ENCODE measurements at places on chromosomes 2 and 18.

DNA sequence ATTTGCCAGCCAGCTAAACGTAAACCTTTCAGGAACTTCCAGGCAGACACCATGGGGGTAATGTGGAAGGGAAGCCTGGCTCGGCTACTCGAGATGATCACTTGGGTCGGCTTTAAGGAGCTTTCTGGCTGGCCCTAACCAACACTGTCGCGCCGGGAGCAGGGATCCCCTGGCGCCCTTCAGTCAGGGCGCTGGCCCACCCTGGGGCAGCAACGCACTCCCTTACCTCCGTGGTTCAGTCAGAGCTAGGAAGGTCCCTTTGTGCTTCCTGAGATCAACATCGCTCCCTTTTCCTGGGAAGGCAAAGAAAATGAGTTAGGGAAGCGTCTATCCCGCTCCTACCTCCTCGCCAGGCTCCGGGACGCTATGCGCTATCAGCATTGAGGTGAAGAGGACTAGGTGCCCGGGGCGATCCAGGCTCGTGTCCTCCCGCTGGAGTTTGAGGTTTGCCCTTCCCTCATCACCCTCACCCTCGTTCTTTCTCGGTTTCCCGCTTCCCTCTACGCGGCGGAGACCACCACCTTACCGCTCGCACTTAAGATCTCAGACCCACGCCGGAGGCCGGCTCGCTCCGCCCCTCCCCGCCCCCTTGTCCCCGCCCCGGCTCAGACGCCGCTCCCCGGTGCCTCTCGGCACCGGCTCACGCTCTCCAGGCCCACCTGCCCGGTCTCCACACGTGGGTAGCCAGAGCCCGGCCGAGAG lies 449 bp upstream of the ATRAID start:
- DNase-seq: peak; percentile 74

GRCh38 chr2:197306024-197306695 lies 4.4 kb downstream of the ANKRD44 start:
- DNase-seq: no peak

- DNase-seq: no peak
Observed at GRCh38 chr2:45731141-45731540, 79.7 kb downstream of the PRKCE start.

GRCh38 chr2:233976690-233977294 lies 59.6 kb downstream of the TRPM8 start:
- DNase-seq: peak; percentile 26

GRCh38 chr18:46456691-46457090 lies 200.3 kb downstream of the LOXHD1 start:
- DNase-seq: no peak

- DNase-seq: no peak
Observed at GRCh38 chr2:118250001-118250400, 161.7 kb downstream of the INSIG2 start.

DNA sequence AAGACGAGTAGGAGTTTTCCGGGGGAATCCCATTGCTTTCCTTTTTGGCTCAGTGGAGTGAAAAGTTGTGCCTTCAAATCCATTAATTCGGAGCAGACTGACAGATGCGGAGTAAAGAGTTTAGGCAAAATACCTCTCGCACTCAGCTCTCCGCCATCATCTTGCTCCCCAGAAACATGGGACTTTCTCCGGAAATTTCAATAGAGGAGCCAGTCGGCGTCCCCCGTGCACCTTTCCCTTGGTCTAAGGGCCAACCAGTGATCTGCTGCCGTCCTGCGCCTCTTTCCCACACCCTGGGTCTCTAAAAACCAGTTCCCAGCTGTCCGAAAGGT lies 318 bp downstream of the TYW5 start:
- peak; percentile 33 for DNase-seq

- no peak for DNase-seq
Observed at GRCh38 chr2:170887896-170888295, 41.2 kb upstream of the GORASP2 start.

- peak; percentile 30 for DNase-seq
Observed at GRCh38 chr2:66862885-66863650, 428.1 kb downstream of the MEIS1 start.

- no peak for DNase-seq
Observed at GRCh38 chr18:56836173-56836572, 185.0 kb downstream of the WDR7 start.

- no peak for DNase-seq
Observed at GRCh38 chr18:70415823-70416488, 127.1 kb downstream of the SOCS6 start.

DNA sequence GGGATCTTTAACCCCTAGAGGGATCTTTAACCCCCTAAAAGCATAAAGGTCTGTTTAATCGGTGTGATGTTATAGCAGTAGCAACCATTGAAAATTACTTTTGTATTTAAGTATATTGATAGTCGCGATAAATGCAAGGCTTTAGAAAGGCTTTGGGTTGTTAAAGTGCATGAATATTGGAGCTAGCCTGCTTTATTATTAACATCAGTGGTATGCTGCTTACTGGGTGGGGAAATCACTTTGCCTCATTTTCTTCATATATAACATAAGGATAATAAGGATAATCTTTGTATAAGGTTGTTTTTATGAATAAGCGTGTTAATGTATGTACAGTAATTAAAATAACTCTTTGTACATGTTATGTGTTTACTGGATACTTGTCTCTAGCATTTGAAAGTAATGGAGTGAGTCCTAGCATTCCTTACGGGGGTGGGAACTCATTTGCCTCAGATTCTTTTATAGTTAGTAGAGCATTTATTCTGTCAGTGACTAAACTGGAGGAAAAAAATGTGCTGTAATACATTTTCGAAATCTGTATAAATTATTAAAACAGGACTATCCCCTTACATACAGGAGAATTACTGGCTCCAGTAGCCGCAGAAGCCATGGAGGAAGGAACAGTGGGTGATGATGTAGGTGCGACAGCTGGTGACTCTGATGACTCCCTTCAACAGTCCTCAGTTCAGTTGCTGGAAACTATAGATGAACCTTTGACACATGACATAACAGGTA lies 122.2 kb downstream of the BIRC6 start:
- peak; percentile 33 for DNase-seq

GRCh38 chr2:53701221-53701620 lies 66.4 kb upstream of the CHAC2 start:
- no peak for DNase-seq

- no peak for DNase-seq
Observed at GRCh38 chr18:25998461-25998860, 92.0 kb downstream of the SS18 start.

DNA sequence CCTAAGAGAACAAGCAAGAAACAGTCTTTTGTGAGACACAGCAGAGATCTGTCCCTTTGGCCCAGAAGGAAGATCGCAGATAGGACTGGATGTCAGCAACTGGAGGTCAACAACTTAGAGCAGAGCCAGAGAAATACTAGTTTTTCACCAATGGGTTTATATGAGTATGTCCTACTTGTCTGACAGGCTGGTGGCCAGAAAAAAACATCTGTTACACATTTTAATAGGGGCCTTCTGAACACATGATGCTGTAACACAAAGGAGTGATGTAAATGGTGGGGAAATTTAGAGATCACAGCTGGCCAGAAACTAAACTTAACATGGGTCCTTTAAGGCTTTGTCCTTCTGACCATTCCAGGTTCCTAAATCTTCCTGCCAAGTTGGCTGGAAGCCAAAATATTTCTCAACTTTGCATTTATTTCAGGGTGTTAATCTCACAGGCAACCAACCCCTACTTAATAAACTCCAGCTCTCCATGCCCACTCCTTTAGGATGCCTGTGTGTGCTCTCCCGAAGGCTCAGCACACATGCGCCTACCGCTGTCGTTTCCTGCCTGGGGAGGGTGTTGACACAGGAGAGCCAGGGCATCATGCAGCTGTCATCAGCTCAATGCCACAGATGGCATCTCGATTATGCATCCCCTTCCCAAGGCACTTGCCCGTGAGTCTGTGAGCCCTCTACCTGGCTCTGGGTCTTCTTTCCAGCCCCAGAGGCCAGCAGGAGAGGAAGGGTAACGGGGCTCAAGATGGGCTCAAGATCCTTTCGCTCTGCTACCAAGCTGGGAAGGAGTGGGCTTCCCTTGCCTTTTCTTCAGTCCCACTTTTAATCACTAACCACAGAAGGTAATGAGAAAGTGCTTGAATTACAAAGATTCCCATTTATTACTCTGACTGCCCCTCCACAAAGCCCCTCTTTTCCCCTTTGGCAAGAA lies 252.5 kb downstream of the ETAA1 start:
- DNase-seq: no peak

DNA sequence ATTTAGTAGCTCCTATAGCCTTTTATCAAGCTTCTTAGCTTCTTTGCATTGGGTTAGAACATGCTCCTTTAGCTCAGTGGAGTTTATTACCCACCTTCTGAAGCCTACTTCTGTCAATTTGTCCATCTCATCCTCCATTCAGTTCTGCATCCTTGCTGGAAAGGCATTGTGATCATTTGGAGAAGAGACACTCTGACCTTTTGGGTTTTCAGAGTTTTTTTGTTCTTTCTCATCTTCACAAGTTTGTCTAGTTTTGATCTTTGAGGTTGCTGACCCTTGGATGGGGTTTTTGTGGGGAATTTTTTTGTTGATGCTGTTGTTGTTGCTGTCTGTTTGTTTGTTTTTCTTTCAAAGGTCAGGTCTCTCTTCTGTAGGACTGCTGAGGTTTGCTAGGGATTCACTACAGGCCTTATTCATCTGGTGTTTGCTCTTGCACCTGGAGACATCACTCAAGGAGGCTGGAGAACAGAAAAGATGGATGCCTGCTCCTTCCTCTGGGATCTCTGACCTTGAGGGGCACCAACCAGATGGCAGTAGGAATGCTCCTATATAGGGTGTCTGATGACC lies 13.9 kb upstream of the TANK start:
- no peak for DNase-seq

DNA sequence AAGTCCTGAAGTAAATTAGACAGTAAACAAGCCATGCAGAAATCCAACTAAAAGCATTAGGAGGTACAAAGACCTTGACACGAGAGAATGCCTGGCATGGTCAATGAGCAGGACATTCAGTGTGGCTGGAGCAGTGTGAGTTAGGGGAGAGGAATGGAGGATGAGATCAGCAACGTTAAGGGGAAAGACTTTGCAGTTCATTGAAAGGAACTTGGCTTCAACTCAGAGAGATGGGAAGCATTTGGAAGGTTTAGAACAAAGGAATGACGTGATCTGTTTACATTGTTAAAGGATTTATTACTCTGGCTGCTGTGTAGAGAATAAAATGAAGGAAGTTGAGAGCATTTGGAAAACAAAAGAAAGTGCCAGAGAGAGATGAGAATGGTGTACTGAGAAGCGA lies 621.3 kb downstream of the XIRP2 start:
- peak; percentile 34 for DNase-seq

- DNase-seq: no peak
Observed at GRCh38 chr2:79721966-79722365, 209.1 kb downstream of the CTNNA2 start.

DNA sequence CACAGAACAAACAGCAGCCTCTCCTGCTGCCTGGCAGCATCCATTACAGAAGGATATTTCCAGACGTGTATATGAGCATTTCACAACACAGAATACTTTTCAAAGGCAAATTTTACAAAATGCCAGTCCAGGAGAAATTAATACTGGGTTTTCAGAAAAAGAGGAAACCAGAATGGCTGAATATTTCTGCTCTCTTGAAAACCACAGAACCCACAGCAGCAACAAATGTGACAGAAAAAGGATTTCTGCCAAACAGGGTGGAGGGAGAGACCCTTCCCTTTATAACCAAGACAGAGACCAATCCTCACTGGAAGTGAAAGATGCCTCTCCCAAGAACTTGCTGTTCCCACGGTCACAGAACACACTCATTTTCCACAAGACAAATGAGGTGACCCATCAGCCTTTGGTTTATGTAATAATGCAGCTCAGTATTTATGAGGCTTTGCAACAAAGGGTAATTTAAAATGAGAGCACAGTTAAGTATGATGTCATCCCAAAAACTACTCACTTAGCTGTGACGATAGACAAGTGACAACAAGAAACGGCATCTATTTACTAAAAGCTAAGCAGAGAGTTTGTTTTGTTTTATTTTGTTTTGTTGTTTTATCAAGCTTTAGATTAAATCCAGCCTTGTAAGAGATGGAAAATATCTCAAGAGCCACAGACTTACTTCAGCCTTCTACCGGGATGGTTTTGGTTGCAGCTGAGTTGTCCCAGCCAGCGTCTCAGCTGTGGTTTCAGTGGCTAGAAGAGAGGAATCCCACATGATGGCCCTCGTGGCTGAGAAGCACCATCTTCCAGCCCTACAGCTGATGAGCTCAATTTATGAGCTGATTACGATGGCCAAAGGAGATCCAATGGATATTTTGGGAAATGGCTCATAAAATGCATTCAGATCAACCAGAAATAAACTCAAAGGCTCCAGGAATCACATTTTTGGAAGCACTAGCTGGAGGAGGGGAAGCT lies 249.3 kb upstream of the AGAP1 start:
- no peak for DNase-seq

DNA sequence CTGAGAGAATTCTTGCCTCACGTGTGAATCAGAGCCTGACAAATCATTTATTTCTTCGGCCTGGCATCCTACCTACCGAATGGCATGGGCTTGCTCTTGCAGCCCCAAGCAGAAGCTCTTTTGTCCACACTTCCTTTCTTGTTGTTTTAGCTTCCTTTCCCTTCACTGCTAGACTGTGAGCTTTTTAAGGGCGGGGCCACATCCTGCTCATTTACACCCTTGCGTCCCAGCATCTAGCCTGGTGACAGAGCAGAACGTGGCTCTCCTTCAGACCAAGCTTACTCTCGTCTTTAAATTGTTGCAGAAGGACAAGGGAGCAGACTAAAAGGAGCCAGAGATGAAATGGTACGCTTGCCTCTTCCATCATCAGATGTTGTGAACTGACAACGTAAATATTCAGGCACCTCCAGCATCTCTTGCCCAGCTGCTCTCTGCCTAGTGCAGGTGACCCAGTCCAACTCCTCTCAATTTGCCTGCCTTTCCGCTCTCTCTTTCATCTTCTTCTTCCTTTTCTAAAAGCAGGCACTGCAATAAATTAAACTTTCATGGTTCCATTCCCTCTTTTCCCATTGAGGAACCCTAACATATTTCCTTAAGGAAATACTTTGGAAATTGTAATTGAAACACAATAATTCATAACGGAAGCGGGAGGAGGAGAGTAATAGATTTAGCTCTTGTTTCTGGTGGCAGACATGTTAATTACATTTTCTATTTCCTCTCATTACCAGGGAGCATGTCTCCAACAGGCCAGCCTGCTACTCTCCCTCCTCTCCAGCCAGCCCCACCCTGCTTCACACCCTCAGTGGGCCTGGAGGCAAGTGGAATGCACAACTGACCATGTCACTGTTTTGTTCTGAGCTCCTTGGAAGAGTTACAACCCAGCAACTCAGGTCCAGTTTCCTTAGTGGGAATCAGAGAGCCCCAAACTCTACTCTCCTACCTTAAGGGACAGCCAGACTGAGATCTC lies 228.1 kb upstream of the TRIB2 start:
- no peak for DNase-seq

GRCh38 chr2:74499267-74499939 lies at the start of gene LBX2:
LBX2 (minus strand) TSS chr2:74499603; CDS start chr2:74499537, 66 bp downstream.
- DNase-seq: peak; percentile 17

DNA sequence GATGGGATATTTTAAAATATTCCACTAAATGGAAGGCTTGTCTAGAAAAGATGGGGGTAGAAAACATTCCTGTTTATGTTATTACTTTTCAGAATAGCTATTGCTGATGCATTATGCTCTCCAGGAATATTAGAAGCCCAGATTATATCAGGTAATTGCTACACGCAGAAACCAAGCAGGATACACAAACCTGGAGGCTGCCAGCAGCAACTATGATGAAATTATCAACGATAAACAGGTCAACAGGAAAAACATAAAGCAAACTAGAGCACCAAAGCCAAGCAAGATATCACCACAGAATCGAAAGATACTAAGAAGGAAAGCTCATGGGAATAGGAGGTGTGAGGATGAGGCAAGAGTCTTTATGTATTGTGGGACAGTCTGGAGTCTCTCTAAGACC lies 113.2 kb upstream of the SPATS2L start:
- peak; percentile 70 for DNase-seq

- peak; percentile 86 for DNase-seq
Observed at GRCh38 chr2:215314896-215315295, 3.0 kb downstream of the ATIC start.

All from trophoblast cell (in vitro differentiated cells and primary cell).